ENCODE measurements at places on chromosomes 3 and 15. TPM values are rescaled to one million over a fixed set of nuclear protein-coding genes. Genes with fewer than 3 reads are reported as not detected.

- H3K4me1 ChIP-seq, result peaks cover 29% of the 10 kb centered on the region
- H3K27ac ChIP-seq, result peak overlapping the region; percentile 31
- peaks cover 93% of the 10 kb centered on the region for H3K27me3 ChIP-seq
- DNase-seq, result peak; percentile 81
- H3K4me3 ChIP-seq, result peak overlapping the region; percentile 94
Observed at GRCh38 chr3:158097593-158098308, 8.5 kb downstream of the SHOX2 start.

GRCh38 chr15:78340231-78341056 lies at the start of gene CRABP1:
Gene CRABP1 (plus strand): TSS chr15:78340353. CDS start chr15:78340429, 76 bp downstream.
- no peaks in the 10 kb centered on the region for H3K36me3 ChIP-seq
- no peak for DNase-seq
- no peaks in the 10 kb centered on the region for H3K4me1 ChIP-seq

GRCh38 chr15:91689377-91689776 lies 164.1 kb upstream of the SLCO3A1 start:
- DNase-seq, result no peak
- no peaks in the 10 kb centered on the region for H3K4me1 ChIP-seq
- H3K4me3 ChIP-seq, result no peak overlapping the region

DNA sequence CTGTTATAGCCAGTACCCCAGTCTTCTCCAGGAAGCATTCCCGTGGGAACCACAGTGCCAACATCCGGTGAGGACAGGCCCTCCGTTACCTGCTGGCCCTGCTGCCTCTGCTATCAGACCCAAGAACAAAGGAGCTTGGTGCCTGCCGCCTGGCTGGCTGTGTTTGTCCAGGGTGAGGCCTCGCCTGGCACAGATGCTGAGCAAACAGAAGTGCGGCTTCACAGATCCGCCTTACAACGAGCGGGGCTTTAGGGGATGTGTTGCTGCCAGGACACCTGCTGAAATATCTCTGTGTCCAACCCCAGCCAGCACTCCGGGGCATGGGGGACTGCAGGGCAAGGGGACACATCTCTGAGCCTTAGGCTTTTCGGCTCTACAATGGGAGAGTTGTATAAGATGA lies 2.2 kb upstream of the EPHB3 start:
- H3K27me3 ChIP-seq, result peaks cover 49% of the 10 kb centered on the region
- no peak for DNase-seq
- no peak overlapping the region for H3K27ac ChIP-seq
- H3K4me3 ChIP-seq, result no peak overlapping the region

- H3K4me1 ChIP-seq, result peaks cover under 1% of the 10 kb centered on the region
- H3K27me3 ChIP-seq, result peaks cover 27% of the 10 kb centered on the region
Observed at GRCh38 chr15:60223176-60223575, 174.6 kb downstream of the ANXA2 start.

DNA sequence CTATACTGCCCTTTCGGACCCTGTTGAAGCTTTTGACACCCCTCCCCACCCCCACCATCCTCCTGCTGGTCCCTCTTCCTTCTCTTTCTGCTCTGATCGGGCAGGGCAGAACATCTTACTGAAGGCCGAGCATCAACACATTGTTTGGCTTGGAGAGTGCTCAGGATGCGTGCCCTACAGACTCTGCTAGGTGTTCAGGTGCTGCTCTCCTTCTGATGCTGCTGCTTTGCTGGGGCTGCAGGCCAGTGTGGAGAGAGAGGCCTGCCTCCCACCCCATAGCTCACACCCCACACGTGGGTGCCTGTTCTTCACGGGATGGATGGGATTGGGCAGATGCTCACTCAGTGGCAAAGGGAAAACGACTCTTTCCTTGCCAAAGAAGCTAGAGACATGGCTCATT lies 89.8 kb upstream of the ONECUT1 start:
- no peaks in the 10 kb centered on the region for H3K4me1 ChIP-seq
- no peak for DNase-seq
- H3K27ac ChIP-seq, result no peak overlapping the region
- peaks cover 11% of the 10 kb centered on the region for H3K27me3 ChIP-seq

- no peak for DNase-seq
- H3K4me3 ChIP-seq, result no peak overlapping the region
- H3K36me3 ChIP-seq, result peaks cover 4% of the 10 kb centered on the region
- no peaks in the 10 kb centered on the region for H3K27me3 ChIP-seq
- no peak overlapping the region for H3K27ac ChIP-seq
Observed at GRCh38 chr15:33124279-33124678, 70.2 kb downstream of the FMN1 start.

- peaks cover 68% of the 10 kb centered on the region for H3K4me1 ChIP-seq
- peak overlapping the region; percentile 94 for H3K4me3 ChIP-seq
- peak; percentile 22 for DNase-seq
- H3K36me3 ChIP-seq, result no peaks in the 10 kb centered on the region
Observed at GRCh38 chr3:45597171-45597570, 2.6 kb downstream of the LIMD1 start.

- H3K36me3 ChIP-seq, result no peaks in the 10 kb centered on the region
- H3K4me1 ChIP-seq, result peaks cover 19% of the 10 kb centered on the region
- no peak overlapping the region for H3K4me3 ChIP-seq
- no peak for DNase-seq
Observed at GRCh38 chr15:95883064-95883463, 447.4 kb upstream of the NR2F2 start.

- H3K4me3 ChIP-seq, result no peak overlapping the region
- peaks cover 20% of the 10 kb centered on the region for H3K27me3 ChIP-seq
- no peaks in the 10 kb centered on the region for H3K36me3 ChIP-seq
- H3K27ac ChIP-seq, result no peak overlapping the region
- no peak for DNase-seq
- no peaks in the 10 kb centered on the region for H3K4me1 ChIP-seq
Observed at GRCh38 chr3:8653800-8654408, 9.3 kb upstream of the SSUH2 start.

DNA sequence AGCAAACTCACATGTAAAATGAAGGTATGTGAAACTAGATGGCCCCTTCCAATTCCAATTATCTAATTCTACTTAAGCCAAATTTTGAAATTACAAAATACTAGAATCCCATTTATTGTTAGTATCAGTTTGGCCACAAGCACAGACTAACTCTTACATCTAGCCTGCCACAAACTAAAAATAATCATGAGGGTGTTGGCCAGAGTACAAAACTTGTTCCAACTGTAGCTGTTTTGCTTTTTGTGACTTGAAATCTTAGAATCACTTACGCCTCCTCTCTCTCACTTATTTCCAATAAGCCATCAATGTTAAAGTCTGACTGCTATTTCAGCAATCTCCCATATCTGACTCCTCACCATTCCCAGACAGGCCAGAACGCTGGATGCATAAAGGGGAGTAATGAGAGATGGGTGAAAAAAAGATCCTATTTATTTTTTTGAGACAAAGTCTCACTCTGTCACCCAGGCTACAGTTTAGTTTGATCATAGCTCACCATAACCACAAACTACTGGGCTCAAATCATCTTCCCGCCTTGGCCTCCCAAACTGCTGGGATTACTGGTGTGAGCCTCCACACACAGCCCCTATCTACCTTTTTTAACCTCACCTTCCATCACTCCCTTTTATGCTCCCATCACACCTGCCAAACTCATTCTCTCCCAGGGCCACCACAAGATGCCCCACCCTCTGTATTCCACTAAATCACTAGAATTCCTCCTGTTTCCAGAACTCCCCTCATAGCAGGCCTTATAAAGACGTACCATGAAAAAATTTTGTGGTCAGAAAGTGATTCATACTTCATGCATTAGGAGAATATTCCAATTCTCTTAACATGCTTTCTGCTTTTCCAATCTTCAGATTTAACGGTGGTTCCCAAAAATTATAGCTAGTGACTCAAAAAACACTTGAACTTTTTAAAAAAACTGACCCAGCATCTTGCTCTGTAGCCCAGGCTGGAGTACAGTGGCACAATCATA lies 36.5 kb downstream of the ATOSA start:
- H3K27me3 ChIP-seq, result no peaks in the 10 kb centered on the region
- H3K36me3 ChIP-seq, result no peaks in the 10 kb centered on the region
- DNase-seq, result no peak

DNA sequence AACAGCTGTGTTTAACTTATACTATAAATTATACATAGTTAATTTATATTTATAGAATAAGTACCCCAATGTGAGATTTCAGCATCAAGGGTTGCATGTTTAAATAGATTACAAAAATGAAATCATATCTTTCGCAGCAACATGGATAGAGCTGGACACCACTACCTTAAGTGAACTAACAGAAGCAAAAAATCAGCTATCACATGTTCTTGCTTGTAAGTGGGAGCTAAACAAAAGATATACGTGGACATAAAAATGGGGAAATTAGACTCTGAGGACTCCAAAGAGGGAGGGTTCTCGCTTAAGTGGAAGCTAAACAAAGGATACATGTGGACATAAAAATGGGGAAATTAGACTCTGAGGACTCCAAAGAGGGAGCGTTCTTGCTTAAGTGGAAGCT lies 626.5 kb upstream of the DPPA4 start:
- no peak overlapping the region for H3K27ac ChIP-seq
- H3K36me3 ChIP-seq, result peaks cover 1% of the 10 kb centered on the region
- H3K4me3 ChIP-seq, result no peak overlapping the region
- no peaks in the 10 kb centered on the region for H3K4me1 ChIP-seq
- no peaks in the 10 kb centered on the region for H3K27me3 ChIP-seq

- no peaks in the 10 kb centered on the region for H3K27me3 ChIP-seq
- no peak overlapping the region for H3K27ac ChIP-seq
- DNase-seq, result no peak
- H3K36me3 ChIP-seq, result peaks cover 1% of the 10 kb centered on the region
- H3K4me1 ChIP-seq, result no peaks in the 10 kb centered on the region
- no peak overlapping the region for H3K4me3 ChIP-seq
Observed at GRCh38 chr3:74263031-74263430, 351.4 kb downstream of the CNTN3 start.

GRCh38 chr15:26223720-26224119 lies 360.6 kb upstream of the ATP10A start:
- no peak overlapping the region for H3K4me3 ChIP-seq
- no peak for DNase-seq
- no peaks in the 10 kb centered on the region for H3K4me1 ChIP-seq
- H3K27ac ChIP-seq, result no peak overlapping the region
- no peaks in the 10 kb centered on the region for H3K27me3 ChIP-seq
- H3K36me3 ChIP-seq, result peaks cover 5% of the 10 kb centered on the region

- no peak for DNase-seq
- no peaks in the 10 kb centered on the region for H3K36me3 ChIP-seq
- no peak overlapping the region for H3K4me3 ChIP-seq
- peaks cover 12% of the 10 kb centered on the region for H3K27me3 ChIP-seq
- H3K4me1 ChIP-seq, result no peaks in the 10 kb centered on the region
Observed at GRCh38 chr3:57026944-57027343, 33.5 kb upstream of the SPATA12 start.

- no peak overlapping the region for H3K27ac ChIP-seq
- no peaks in the 10 kb centered on the region for H3K36me3 ChIP-seq
- H3K4me1 ChIP-seq, result no peaks in the 10 kb centered on the region
- no peaks in the 10 kb centered on the region for H3K27me3 ChIP-seq
Observed at GRCh38 chr3:36032180-36033047, 347.9 kb upstream of the STAC start.

GRCh38 chr15:92666780-92667179 lies 11.2 kb upstream of the FAM174B start:
- H3K27me3 ChIP-seq, result peaks cover 40% of the 10 kb centered on the region
- DNase-seq, result no peak
- no peaks in the 10 kb centered on the region for H3K36me3 ChIP-seq

GRCh38 chr15:100426937-100427336 lies 85.2 kb upstream of the ADAMTS17 start:
- no peak for DNase-seq
- H3K36me3 ChIP-seq, result peaks cover 2% of the 10 kb centered on the region
- no peaks in the 10 kb centered on the region for H3K4me1 ChIP-seq
- no peaks in the 10 kb centered on the region for H3K27me3 ChIP-seq
- no peak overlapping the region for H3K4me3 ChIP-seq

DNA sequence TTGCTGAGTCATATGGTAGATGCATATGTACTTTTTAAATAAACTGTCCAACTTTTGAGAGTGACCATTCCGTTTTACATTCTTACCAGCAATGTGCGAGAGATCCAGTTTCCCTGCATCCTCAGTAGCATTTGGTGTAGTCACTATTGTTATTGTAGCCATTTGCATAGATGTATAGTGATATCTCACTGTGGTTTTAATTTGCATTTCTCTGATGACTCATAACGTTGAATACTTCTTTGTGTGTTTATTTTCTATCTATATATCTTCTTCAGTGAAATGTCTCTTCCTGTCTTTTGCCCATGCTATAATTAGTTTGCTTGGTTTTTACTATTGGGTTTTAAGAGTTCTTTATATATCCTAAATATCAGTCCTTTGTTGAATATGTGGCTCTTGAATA lies 255.7 kb upstream of the GRM7 start:
- no peak overlapping the region for H3K4me3 ChIP-seq
- H3K27me3 ChIP-seq, result no peaks in the 10 kb centered on the region
- no peaks in the 10 kb centered on the region for H3K36me3 ChIP-seq
- no peak overlapping the region for H3K27ac ChIP-seq
- no peak for DNase-seq

GRCh38 chr15:85073556-85074194 lies 92.0 kb downstream of the PDE8A start:
- H3K4me3 ChIP-seq, result peak overlapping the region; percentile 82
- peaks cover 28% of the 10 kb centered on the region for H3K4me1 ChIP-seq
- peak overlapping the region; percentile 85 for H3K27ac ChIP-seq
- H3K27me3 ChIP-seq, result no peaks in the 10 kb centered on the region
- DNase-seq, result peak; percentile 47

DNA sequence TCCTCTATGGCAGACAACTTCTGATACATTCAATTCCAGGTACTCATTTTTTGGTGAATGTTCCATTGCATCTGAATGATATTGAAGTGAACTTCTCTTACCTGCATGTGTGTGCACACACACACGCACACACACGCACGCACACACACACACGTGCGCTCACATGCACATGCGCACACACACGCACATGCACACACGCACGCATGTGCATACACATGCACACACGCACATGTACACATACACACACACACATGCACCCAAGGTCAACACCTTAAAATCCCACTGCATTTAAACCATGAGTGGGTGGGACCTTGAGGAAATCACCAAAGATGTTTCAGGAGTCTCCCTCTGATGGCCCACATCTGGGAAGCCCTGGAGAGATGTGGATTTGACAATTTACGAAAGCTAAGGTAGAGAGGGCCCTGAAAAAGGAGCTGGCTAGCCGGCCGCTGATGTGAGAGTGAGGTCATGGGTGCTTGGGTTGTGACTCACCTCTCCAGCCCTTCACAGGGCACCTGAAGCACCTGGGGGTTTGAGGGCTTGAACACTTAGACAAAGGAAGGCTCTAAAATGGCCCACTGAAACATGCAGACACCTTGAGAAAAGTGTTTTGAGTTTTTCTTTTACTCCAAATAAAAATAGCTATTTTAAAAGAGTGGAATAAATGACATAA lies 269.1 kb upstream of the LRRFIP2 start:
- no peaks in the 10 kb centered on the region for H3K36me3 ChIP-seq
- H3K27me3 ChIP-seq, result peaks cover 20% of the 10 kb centered on the region
- no peak overlapping the region for H3K27ac ChIP-seq
- H3K4me1 ChIP-seq, result no peaks in the 10 kb centered on the region

The RFT1 gene
- 26.6 TPM for total RNA-seq

The ARGFX gene
- not detected for total RNA-seq

The LSMEM2 gene
- 0.26 TPM for total RNA-seq

The TEX9 gene
- total RNA-seq, result 2.6 TPM

The ADGRG7 gene
- total RNA-seq, result not detected

The WNT5A gene
- total RNA-seq, result 0.51 TPM

The ZMYND10 gene
- total RNA-seq, result 1.2 TPM

The CPLX3 gene
- total RNA-seq, result 0.17 TPM

The SLC22A14 gene
- 0.14 TPM for total RNA-seq
